ENCODE measurements at places on chromosomes 12 and 14.

GRCh38 chr14:72948481-72949138, 22.3 kb downstream of the DCAF4 start:
- no peak for DNase-seq

DNA sequence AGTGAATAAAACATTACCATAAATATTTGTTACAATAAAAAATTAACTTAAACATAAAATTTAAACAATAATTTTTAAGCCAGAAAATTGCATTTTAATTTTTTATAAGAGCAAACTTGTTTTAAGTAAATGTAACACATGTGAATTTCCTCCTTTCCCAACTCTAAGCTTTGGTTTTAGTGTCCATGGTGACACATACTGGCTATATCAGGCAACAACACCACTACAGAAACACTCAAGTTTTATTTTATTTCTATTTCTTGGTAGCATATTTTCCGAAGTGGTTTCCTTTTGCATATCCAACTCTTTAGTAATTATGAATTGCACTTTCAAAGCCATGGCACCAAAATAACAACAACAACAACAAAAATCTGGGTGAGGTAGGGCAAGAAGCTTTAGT, 2.2 kb downstream of the NELL2 start:
- no peak for DNase-seq

DNA sequence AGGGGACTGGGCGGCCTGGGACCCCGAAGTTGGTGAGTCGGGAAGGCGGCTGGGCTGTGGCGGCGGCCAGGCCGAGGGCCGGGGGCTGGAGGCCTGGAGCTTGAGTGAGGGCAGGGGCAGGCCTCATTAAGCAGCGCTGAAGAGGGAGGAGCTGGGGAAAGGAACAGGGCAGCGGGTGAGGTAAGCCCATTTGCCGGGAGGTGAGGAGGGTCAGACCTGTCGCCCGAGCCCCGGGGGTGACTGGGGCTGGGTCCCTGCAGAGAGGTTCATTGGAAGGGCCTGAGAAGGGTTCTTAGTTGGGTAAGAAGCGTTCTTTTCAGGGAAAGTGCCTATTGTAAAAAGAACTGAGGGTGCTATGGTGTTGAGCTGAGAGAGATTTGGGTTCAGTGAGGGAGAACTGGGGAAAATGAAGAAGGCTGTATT, 441 bp downstream of the RAB5B start:
- peak; percentile 52 for DNase-seq

DNA sequence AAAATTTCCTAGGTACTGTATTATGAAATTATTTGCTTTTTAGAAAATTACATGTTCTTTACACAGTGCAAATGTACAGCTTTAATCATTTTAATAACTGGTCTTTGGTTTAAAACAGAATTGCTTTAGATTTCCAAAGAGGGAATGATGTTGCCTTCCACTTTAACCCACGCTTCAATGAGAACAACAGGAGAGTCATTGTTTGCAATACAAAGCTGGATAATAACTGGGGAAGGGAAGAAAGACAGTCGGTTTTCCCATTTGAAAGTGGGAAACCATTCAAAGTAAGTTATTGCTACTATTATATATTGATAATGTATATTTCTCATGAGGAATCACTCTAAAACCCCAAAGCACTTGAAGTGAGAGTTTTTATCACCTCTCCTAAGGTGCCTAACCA, 13.4 kb downstream of the LGALS3 start:
- DNase-seq: no peak

DNA sequence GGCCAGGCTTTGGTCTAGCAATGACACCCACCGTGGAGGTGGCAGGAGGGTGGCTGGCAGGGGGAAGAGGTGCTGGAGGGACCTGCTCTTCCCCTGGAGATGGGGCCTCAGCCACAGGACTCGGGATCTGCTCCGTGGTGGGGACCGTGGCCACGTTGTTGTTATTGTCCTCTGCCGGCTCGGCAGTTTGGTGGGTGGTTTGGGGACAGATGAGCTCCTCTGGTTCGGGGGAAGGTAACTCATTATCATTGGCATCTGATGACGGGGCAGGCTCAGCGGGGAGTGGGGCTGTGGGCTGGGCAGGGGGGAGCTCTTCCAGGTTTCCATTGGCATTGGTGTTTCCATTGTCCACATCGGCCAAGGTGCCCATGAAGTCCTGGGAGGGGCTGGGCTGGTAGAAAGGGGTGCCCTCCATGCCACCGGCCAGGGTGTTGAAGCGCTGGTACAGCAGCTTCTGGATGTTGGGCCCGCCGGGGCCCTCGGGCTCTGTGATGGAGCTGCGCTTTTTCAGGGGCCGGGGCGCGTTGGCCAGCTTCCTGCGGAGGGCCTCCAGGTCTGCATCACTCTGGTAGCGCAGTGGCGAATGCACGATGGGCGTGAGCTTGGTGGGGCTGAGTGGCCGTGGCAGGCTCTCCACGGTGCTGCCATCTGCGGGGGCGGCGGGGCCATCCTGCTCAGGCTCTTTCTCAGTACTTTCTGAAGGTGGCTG, 24.3 kb downstream of the ZFYVE21 start:
- no peak for DNase-seq

GRCh38 chr14:56162476-56162875, 44.3 kb downstream of the PELI2 start:
- DNase-seq: no peak

- no peak for DNase-seq
Observed at GRCh38 chr12:120851444-120851843, 52.7 kb downstream of the SPPL3 start.

DNA sequence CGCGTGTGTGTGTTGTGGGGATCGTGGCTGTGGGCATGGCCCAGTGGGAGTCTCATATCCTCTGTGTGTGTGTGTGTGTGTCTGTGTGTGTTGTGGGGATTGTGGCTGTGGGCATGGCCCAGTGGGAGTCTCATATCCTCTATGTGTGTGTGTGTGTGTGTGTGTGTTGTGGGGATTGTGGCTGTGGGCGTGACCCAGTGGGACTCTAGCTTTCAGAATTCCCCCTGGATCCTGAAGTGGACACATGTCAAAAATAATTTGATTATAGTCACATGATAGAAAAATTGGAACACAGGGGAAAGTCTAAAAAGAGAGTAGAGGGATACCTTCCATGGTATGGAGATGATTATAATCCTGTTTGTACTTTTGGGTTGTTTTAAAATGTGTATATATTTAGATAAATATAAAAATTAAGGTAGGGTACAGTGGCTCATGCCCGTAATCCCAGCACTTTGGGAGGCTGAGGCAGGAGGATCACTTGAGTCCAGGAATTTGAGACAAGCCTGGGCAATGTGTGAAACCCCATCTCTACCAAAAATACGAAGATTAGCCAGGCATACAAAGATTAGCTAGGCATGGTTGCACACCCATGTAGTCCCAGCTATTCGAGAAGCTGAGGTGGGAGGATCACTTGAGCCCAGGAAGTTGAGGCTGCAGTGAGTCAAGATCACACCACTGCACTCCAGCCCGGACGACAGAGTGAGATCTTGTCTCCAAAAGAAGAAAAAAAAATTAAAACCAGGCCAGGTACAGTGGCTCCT, 11.0 kb downstream of the PAPLN start:
- no peak for DNase-seq

GRCh38 chr14:76472199-76472723, 96.3 kb downstream of the ESRRB start:
- DNase-seq: no peak

DNA sequence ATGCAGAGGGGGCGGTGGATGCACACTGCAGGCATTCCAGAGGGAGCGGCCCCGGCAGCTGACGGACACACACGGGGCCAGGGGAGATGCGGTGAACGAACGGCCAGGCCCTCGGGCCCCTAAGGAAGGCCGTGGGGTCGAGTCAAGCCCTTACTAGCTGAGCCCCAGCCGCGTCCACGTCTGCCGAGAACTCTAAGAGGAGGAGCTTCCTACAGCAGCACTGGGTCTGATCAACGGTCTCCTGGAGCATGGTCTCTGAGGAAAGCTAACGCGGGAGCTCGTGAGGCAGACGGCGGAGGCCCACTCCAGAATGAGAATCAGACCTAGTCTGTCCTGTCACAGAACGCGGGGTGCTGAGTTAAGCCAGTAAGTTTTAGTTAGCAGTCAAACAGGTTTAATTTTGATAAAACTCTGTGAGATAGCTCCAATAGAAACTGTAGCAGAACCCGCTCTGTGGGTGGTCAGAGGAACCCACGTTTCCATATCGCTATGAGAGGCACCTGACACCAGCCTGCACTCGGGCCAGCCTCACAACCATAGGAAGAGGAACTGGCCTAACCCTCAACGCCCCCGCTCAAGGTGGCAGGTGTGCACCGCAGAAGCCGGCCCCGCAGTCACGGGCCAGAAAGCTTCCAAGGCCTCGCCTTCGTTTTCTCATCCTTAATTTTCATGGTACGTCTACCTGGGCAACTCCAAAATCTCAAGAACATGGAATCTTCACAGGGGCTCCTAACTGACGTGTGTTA, 55.5 kb downstream of the CDC42BPB start:
- DNase-seq: no peak

DNA sequence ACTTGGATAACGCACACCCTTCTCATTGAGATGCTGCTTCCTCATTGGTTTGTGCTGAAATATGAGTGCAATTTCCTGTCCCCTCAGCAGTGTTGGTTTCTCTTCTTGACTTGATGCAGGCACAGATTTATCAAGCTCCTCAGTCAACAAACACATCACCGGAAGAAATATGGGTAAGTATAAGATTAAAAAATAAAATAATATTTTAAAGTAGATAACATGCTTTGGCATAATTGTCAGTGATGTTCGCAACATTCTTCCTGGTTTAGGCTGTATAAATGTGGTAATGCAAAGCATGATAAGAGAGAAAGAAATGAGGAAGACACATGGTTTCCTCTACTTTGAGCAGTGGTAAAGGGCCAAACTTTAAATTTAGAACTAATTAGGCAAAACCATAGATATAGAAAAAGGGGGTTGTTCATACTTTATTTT, at the start of gene GPR65:
Gene GPR65 (plus strand): TSS at position 86 of the 432 bp plus-strand sequence. CDS start 5,713 bp downstream, outside the sequence.
- DNase-seq: no peak

DNA sequence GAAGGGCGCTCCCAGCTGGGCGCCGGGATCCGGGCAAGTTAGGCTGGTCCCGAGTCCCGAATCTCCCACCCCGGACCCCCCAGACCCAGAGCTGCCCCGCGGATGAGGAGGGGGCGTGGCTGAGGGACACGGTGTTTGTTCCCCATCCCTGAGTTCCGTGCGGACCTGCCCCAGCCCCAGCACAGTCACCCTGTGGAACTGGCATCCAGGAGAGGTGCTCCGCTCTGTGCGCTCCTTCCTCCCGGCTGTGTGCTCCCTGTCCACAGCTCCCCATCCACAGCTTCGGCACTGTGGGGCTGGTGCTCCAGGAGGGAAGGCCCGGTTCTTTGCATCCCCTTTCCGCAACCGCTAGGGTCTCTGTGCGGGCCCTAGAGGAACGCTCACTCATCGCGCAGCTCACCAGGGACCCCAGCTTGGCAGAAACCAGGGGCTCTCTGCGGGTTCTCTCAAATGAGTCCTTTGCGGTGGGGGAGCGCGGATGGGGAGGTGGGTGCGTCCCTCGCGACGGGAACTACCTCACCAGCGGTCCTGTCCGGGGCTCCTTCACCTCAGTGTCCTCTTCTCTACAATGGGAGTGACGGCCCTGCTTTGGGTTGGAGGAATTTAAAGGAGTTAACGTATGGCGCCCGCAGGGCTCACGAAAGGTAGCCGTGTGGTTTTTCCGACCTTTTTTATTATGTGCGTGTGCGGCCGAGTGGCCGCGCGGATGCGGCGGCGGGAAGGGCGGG, 845 bp downstream of the TMEM132C start:
- no peak for DNase-seq

DNA sequence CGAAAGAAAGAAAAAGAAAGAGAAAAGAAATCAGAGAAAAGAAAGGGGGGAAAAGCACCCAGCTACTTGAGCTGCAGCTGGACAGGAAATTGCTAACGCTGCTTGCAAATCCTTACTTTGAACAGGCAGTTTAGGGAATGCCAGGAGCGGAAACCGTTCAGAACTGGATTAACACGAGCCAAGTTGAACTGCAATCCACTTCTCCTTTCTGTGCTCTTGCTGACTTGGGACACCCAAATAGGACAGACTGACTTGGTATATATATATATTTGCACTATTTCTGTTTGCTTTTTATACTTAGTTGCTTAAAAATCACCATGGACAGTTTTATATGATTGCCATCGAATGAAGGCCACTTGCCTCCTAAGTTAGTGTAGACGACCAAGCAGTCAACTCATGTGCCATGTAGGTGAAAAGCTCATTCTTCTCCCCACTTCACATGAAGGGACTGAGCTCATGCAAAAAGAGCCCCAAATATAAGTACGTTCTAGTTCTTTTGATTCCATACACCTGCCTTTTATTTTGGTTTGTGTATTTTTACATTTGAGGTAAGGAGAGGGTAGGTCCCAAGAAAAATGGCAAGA, 5.5 kb downstream of the DUSP6 start:
- DNase-seq: peak; percentile 64

GRCh38 chr12:106195621-106196027, 52.2 kb downstream of the CKAP4 start:
- peak; percentile 62 for DNase-seq

DNA sequence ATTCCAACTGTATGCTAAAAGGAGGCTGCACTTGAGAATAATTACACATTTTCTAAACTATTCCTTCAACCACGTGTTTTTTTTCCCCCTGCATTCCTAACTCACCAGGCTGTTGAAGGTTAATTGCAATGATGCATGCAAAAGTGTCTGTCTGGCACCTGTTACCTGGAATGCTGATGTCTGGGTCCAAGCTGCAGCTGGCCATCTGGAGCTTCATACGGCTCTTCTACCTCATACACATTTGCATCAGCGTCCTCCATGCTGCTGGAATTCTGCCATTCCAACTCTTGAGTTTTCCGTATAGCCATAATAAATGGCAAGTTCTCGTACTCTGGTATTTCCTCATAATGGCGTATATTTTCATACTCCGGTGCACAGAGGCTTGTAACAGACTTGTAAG, 8.6 kb downstream of the FGD6 start:
- DNase-seq: no peak

DNA sequence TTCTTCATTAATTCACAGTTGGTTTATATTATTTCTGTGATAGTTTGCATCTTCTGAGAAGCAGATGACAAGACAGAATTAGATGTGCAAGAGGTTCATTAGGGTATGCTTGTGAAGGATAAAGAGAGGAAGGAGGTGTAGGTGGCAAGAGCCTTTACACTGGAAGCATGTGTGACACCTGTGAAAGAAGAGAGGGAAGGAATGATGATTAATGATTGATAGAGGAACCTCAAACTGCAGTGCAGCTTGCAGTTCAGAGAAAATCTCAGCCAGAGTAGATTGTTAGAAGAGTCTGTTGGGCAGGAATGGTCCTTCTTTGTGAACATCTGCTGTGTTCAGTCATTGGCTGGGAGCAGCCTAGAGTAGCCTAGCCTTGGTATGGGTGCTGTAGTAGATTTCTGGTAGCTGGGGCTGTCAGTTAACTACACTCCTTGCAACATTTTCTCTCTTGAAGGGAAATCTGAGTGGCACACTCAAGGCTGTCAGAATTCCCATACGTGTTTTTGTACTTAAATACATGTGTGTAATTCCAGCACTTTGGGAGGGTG, 9.0 kb downstream of the RCOR1 start:
- DNase-seq: no peak

All from heart left ventricle (tissue), 16 donors.